ENCODE measurements at places on chromosomes 6 and 20. TPM values are rescaled to one million over a fixed set of nuclear protein-coding genes. Genes with fewer than 3 reads are reported as not detected.

GMPR gene
- total RNA-seq: 1.8 TPM

MTFR2 gene
- 3.7 TPM for total RNA-seq

TGM2 gene
- total RNA-seq: not detected

DNA sequence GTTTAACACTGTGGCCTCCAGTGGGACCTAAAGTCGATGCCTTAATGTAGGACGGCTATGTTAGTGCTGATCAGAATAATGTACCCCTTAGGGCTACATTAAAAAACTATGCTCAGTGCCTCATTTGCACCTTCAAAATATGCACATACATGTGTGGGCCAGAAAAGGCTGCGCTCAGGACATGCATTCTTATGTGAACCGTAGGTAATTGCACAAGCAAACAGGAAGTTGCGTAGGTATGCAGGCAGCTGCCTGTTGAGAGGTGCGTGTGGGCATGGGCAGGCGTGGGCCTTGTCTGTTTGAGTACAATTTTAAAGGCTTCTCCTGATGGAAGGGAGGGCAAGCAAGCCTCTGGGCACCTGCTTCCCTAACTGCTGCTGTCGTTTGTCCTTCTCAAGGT is 116.2 kb upstream of the JAG1 start:
- no peak overlapping the region for H3K4me3 ChIP-seq
- no peaks in the 10 kb centered on the region for H3K36me3 ChIP-seq
- no peaks in the 10 kb centered on the region for H3K4me1 ChIP-seq
- H3K27ac ChIP-seq: no peak overlapping the region

- peaks cover 11% of the 10 kb centered on the region for H3K27me3 ChIP-seq
- DNase-seq: no peak
- no peaks in the 10 kb centered on the region for H3K36me3 ChIP-seq
- H3K27ac ChIP-seq: no peak overlapping the region
Observed at GRCh38 chr6:53692172-53692571, 26.6 kb upstream of the KLHL31 start.

DNA sequence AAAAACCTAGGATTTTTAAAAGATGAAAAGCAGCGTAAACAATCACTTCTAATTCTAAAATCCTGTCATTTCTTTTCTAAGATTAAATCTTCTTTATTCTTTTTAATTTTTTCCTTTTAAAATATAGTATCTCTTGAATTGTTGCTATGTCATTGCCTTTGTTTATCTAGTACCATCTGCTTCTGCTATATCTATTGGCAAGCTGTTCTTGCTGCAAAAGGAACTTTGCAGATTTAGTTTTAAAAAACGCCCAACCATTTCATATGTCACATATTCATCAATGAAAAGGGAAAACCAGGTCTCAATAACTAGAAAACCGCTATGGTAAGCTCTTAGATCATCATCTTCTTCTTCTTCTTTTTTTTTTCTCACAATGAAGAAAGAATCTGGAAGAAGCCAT is 11.5 kb upstream of the EEF1A1 start:
- no peak overlapping the region for H3K4me3 ChIP-seq
- no peak overlapping the region for H3K27ac ChIP-seq
- no peaks in the 10 kb centered on the region for H3K4me1 ChIP-seq
- H3K27me3 ChIP-seq: no peaks in the 10 kb centered on the region

- H3K4me3 ChIP-seq: no peak overlapping the region
- no peaks in the 10 kb centered on the region for H3K36me3 ChIP-seq
- no peak for DNase-seq
- no peak overlapping the region for H3K27ac ChIP-seq
- H3K27me3 ChIP-seq: peaks cover 4% of the 10 kb centered on the region
- H3K4me1 ChIP-seq: no peaks in the 10 kb centered on the region
Observed at GRCh38 chr6:4164456-4164855, 29.1 kb upstream of the ECI2 start.

DNA sequence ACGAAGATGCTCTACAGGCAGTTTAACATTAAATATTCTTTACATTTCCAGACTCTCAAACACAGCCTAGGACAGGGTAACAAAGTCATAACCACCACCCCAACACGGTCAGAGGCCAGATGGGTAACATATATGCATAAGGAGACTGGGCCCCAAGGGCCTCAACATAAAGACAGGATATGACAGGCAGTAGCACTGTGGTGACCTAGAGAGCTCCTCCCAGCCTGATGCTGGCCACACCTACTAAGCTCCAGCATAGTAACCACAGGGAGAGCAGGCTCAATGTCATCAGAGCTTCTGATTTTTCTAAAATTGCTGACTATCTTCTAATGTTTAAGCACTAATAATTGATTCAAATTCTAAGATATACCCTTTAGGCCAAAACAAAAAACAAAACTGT is 21.7 kb downstream of the SMLR1 start:
- H3K27me3 ChIP-seq: no peaks in the 10 kb centered on the region
- no peaks in the 10 kb centered on the region for H3K36me3 ChIP-seq
- peaks cover 8% of the 10 kb centered on the region for H3K4me1 ChIP-seq
- H3K4me3 ChIP-seq: no peak overlapping the region
- DNase-seq: no peak

TGM3 gene
- total RNA-seq: not detected

GRCh38 chr6:34608321-34609091 is 52.4 kb upstream of the SPDEF start:
- no peaks in the 10 kb centered on the region for H3K4me1 ChIP-seq
- no peak for DNase-seq
- no peak overlapping the region for H3K4me3 ChIP-seq

All from CD4-positive, CD25-positive, alpha-beta regulatory T cell (primary cell).